Natural killer cell (primary cell): ENCODE measurements at places on chromosomes 7 and 10.

GRCh38 chr7:33788531-33788930, 116.8 kb upstream of the BMPER start:
- DNase-seq: no peak

DNA sequence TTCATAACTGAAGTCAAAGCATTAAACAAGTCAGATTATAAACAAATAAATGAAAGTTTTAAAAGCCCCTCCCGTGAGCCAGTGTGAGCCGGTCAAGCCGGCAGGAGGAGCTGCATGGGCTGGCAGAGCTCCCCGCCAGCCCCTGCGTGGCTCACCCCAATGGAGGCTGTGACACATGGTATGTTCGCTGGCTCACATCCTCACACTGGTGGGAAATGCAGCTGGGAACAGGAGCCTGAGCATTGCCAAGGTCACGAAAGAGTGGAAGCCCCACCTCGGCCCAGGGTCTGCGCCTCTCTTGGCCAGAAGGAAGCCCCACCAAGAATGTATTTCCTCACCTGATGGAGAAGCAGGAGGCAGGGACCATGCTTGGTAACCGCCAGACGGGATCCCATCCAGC, 261.7 kb upstream of the TCERG1L start:
- no peak for DNase-seq

GRCh38 chr10:131206111-131206995, 105.2 kb downstream of the TCERG1L start:
- no peak for DNase-seq

DNA sequence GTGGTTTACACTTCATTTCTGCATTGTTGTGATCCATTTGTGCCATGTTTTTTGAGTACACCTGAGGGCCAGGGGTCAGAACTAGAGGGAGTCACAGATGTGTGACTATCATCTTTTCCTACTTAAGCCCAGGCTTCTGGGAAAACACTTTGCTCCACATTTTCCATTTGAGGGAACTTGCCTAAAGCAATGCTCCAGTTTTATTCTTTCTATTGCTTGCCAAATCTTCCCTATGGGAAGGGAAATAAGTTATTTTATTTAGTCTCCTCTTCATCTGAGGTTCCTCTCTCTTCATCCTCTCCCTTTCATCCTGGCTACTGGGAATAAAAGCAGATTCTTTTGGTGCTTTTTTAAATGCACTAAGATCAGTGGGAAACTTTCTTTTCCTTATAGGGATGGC, 179.9 kb upstream of the PRSS58 start:
- no peak for DNase-seq

- DNase-seq: no peak
Measured at GRCh38 chr10:72598769-72599701, 26.8 kb downstream of the MICU1 start.
